GM23248 (cell line): ENCODE measurements at places on chromosomes 11 and 22. TPM values are rescaled to one million over a fixed set of nuclear protein-coding genes. Genes with fewer than 3 reads are reported as not detected.

- H3K36me3 ChIP-seq: peaks cover 50% of the 10 kb centered on the region
- H3K4me3 ChIP-seq: no peak overlapping the region
- peak; percentile 43 for DNase-seq
- H3K4me1 ChIP-seq: peaks cover 18% of the 10 kb centered on the region
- H3K27me3 ChIP-seq: no peaks in the 10 kb centered on the region
- no peak overlapping the region for H3K27ac ChIP-seq
Measured at GRCh38 chr22:24367841-24368240, 59.6 kb upstream of the ADORA2A start.

DNA sequence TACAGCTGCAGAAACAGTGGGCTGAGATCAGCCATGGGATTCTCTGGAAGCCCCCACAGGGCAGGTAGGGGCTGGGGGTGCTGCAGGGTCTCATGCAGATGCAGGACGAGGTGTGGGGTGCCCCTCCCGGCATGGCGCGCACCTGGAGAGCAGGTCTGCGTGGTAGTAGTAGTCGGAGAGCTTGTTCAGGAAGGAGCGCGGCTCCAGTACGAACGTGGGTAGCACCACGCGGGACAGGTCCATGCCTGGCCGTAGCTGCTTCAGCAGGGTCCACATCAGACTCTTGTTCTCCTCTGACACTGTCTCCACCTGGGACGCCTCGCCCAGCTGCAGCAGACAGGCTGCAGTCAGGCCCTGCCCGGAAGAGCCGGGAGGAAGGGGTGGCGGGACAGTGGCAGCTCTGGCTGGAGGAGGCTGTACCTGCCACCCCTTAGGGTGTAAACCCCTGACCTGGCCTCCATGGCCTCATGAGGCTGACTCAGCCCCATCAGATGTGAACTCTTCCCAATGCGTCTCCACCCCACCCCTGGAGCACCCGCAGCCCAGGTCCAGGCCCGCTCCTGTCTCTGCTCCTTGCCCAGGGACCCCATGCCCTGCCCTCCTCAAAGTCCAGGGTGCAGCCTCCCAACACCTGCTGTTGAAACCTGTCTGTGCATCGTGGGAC, 47.0 kb upstream of the CARS1 start:
- H3K4me3 ChIP-seq: no peak overlapping the region
- H3K36me3 ChIP-seq: no peaks in the 10 kb centered on the region
- H3K4me1 ChIP-seq: no peaks in the 10 kb centered on the region
- DNase-seq: no peak
- H3K27ac ChIP-seq: no peak overlapping the region
- H3K27me3 ChIP-seq: no peaks in the 10 kb centered on the region

- no peaks in the 10 kb centered on the region for H3K36me3 ChIP-seq
- peaks cover 15% of the 10 kb centered on the region for H3K27me3 ChIP-seq
- no peak overlapping the region for H3K4me3 ChIP-seq
- no peak overlapping the region for H3K27ac ChIP-seq
- H3K4me1 ChIP-seq: no peaks in the 10 kb centered on the region
Measured at GRCh38 chr11:67662835-67663531, 11.4 kb downstream of the ALDH3B2 start.

DNA sequence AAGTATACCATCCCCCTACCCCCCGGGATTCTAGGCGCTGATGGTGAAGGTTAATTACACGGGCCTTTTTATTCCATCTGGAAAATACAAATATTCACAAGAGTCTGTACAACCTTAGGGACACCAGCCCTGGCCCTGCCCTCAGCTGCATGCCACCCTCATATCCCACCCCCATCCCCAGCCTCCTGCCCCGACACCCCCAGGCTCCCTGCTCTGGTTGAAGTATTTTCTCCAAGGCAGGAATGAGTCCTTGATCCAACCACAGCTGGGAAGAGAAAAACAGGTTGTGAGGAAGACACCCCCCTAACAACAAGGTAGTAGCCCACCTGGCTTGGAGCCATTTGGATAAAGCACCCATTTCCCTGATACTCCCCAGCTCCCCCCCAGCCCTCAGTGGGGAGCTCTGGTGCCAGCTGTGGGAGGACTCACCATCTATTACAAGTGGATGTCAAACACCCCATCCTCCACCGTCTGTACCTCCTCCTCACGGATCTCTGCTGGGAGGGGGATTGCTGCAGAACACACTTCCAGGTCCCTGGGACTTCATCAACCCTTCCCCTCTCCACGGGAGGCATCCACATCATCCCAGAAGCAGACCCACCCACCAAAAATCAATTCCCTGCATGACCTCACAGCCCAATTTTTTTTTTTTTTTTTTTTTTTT, 4.0 kb upstream of the NRXN2 start:
- DNase-seq: no peak
- H3K27me3 ChIP-seq: peaks cover 8% of the 10 kb centered on the region; the same call in 1 of the 2 replicates
- no peaks in the 10 kb centered on the region for H3K36me3 ChIP-seq
- no peak overlapping the region for H3K27ac ChIP-seq
- no peak overlapping the region for H3K4me3 ChIP-seq

- H3K27ac ChIP-seq: no peak overlapping the region
- peaks cover 6% of the 10 kb centered on the region; the same call in 1 of the 2 replicates for H3K36me3 ChIP-seq
- no peaks in the 10 kb centered on the region for H3K27me3 ChIP-seq
- no peaks in the 10 kb centered on the region for H3K4me1 ChIP-seq
Measured at GRCh38 chr22:24564376-24565058, 8.7 kb downstream of the SNRPD3 start.

GRCh38 chr11:114258696-114259095, 37.5 kb upstream of the NNMT start:
- H3K4me3 ChIP-seq: no peak overlapping the region
- H3K27me3 ChIP-seq: peaks cover 7% of the 10 kb centered on the region; the same call in 1 of the 2 replicates
- H3K4me1 ChIP-seq: no peaks in the 10 kb centered on the region
- H3K36me3 ChIP-seq: no peaks in the 10 kb centered on the region
- DNase-seq: no peak

GRCh38 chr22:37472418-37473006, 13.7 kb downstream of the MFNG start:
- H3K27me3 ChIP-seq: peaks cover 55% of the 10 kb centered on the region
- peak; percentile 49 for DNase-seq
- no peak overlapping the region for H3K4me3 ChIP-seq
- no peaks in the 10 kb centered on the region for H3K36me3 ChIP-seq
- H3K4me1 ChIP-seq: no peaks in the 10 kb centered on the region
- H3K27ac ChIP-seq: no peak overlapping the region

- no peaks in the 10 kb centered on the region for H3K36me3 ChIP-seq
- H3K27ac ChIP-seq: no peak overlapping the region
- no peaks in the 10 kb centered on the region for H3K4me1 ChIP-seq
- no peak overlapping the region for H3K4me3 ChIP-seq
Measured at GRCh38 chr11:61053191-61053590, 49.1 kb upstream of the CD5 start.

PTPRCAP gene
- total RNA-seq: not detected in 2 replicates

GLB1L2 gene
- total RNA-seq: not detected in 2 replicates

SF3A1 gene
- 9.1 and 12.9 TPM in 2 replicates for total RNA-seq

ANO5 gene
- not detected in 2 replicates for total RNA-seq

KDM4E gene
- not detected in 2 replicates for total RNA-seq

LRRC4C gene
- not detected in 2 replicates for total RNA-seq

LRRC32 gene
- 4.2 and 7.9 TPM in 2 replicates for total RNA-seq

ANKK1 gene
- not detected in 2 replicates for total RNA-seq
